ENCODE measurements at places on chromosomes 1 and 21.
A peak's percentile ranks its signal among the peaks of the same experiment; 100 is the strongest.

GRCh38 chr1:108865316-108865910 lies 8.5 kb upstream of the AKNAD1 start:
- DNase-seq: no peak

DNA sequence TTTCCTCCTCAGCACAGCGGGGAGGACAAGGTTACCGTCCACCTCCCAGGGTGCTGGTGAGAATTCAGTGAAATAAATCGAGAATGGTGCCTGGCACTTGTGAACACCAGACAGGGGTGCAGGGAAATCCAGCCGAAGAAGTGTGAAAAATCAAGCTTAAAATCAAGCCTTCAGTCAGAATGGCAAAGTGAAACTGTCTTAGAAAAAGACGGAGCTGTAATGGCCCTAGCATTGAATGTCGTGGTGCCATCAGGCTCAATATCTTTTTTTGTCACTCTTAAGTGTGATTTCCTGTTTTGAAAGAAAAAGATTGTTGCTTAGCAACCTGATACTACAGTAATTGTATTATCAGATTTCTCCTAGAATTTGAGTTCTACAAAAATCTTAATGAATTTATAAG lies 22.1 kb downstream of the EDARADD start:
- DNase-seq: no peak

DNA sequence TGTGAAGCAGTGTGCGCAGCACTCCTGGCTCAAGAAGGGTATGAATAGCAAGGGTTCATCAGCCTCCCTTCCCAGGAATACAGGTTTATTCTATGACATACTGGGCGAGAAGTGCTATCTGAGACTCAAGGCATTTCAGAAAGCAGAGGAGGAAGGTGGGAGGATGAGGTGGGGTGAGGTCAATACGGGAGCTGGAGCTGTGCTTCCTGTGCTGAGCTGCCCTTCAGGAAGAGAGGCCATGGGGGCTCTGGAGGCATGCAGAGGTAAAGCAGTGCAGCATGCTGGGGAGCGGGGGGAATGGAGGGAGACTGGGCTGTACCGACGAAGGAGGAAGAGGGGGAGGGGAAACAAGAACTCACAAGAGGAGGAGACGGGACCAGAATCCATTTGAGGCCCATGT lies 717.6 kb downstream of the PTPRU start:
- no peak for DNase-seq

GRCh38 chr1:210598135-210598652 lies 269.5 kb downstream of the HHAT start:
- DNase-seq: peak; percentile 99

DNA sequence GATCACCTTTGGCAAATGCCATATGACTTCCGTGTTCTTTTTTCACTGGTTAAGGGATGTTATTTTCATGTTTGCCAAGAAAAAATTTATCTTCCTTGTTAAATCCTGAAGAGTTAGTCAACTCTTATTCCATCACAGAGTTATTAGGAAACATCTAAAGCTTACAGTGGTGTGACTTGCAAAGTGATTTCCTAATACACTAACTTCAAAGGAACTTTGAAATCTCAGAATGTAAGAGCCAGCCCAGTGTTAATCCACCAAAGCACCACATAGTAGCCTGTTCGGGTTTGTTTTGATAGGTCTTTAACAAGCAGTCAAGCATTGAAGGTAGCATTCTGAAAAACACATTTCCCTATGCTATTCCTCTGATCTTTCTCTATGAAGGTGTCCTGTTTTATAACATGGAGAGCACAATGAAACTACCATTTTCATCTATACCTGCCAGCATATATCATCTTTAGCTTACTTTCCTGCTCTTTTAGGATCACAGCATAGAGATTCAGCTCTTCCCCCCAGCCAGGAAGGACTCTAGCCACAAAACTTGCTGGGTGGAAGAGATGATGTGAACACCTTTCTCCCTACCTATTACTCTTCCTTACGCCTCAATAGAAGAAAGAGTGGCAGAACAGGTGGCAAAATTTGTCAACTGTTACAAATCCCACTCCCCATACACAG lies 82.4 kb upstream of the MAGI3 start:
- no peak for DNase-seq

- DNase-seq: no peak
These were observed 152.4 kb downstream of the PRDM16 start for GRCh38 chr1:3221112-3222041.

DNA sequence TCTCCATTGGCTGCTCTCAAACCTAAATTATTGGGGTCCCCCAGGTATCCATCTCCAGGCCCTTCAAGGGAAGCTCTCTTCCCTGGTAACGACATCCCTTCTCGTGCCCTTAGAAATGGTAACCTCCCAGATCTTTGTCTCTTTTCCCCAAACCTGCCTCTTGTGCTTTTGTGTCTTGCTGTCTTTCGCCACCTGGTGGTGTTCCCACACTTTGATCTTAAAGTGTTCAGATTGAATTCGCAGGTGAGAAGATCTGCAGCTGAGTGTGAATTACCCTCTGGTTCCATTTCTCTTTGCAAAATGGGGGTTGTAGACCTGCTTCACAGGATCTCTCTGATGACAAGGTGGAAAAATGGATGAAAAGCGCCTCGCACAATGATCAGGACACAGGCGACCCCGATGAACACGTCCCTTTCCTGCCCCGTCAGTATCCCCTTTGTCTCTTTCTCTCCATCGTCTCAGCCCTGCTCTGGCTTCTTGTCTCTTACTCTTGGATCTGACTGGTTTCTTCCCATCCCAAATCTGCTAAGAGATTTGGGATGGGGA lies 53.1 kb downstream of the DOP1B start:
- DNase-seq: peak; percentile 76

- DNase-seq: peak; percentile 34
These were observed 7.2 kb downstream of the FAAH start for GRCh38 chr1:46401154-46401913.

GRCh38 chr1:241635556-241636152 lies 4.5 kb downstream of the CHML start:
- no peak for DNase-seq

GRCh38 chr1:43346636-43347035 lies 9.0 kb downstream of the MPL start:
- DNase-seq: no peak

DNA sequence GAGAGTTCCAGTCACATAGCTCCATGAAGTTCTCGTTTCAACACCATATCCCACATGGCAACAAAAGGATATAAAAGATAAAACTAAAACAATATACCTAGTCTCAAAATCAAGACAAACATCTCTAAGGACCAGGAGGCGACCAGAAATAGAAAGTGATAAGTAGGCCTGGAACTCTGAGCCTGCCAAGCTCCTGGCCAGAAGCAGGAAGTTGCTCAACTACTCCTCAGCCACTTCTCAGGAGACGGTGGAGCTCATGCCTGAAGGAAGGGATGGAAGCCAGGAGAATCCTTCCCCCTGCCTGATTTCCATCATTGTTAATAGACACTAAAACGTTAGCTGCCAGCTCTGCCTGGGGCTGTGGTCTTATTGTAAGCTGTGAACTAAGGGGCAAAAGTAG lies 94.7 kb downstream of the DISP1 start:
- DNase-seq: no peak

- DNase-seq: no peak
These were observed 85.1 kb downstream of the STUM start for GRCh38 chr1:226633541-226634165.

- no peak for DNase-seq
These were observed 153.4 kb upstream of the CAMK1G start for GRCh38 chr1:209430107-209430506.

DNA sequence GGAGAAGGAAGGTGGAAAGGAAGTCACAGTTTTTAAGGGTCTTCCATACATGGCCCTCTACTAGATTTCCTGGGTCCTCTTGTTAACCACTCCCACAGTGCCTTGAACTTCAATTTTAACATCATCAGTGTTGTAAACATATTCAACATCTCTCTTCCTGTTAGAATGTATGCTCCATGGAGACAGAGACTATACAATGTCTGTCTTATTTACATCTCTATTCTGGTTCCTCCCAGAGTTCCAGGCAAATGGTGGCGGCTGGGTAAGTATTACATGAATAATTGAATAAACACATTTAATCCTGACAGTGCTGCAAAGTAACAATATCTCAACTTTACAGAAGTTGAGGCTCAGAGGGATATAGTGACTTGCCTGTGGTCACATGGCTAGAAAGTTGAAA lies 40.3 kb downstream of the CDC7 start:
- DNase-seq: no peak

DNA sequence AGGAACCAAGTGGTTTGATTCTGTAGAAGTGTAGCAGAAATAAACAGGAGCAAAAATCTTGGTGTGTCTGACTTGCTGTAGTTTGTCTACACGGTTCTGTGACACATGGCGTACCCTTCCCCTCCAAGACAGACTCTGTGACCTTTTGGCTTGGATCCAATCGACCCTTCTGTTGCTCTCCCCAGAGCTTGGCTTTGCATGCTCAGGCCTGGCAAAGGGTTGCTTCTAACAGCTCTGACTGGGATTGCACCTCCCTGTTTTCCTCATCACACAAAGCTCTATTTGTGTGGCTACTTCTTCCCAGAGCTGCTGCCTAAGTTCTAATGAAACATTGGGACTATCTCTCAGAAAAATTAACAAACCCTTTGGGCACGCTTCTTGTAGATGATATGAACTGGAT lies 24.0 kb downstream of the NGF start:
- DNase-seq: no peak

DNA sequence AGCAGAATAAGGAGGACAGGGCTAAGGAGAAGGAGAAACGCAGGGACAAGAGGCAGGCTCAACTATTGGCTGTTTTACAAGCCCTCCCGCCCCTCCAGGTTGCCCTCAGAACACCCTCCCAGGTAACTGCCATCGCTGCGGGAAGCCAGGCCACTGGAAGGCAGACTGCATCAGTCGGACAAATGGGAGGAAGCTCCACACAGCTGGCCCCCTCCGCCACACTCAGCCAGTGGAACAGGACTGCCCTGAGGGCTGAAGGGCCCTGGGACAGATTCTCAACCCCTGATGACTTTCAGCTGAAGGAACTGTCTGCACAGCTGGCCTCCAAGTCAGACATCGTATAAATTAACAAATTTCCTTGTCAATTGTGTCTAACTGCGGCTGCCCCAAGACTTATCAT lies 21.8 kb downstream of the LRRC3 start:
- DNase-seq: no peak

- DNase-seq: no peak
These were observed 327.6 kb downstream of the DPYD start for GRCh38 chr1:97593192-97593591.

DNA sequence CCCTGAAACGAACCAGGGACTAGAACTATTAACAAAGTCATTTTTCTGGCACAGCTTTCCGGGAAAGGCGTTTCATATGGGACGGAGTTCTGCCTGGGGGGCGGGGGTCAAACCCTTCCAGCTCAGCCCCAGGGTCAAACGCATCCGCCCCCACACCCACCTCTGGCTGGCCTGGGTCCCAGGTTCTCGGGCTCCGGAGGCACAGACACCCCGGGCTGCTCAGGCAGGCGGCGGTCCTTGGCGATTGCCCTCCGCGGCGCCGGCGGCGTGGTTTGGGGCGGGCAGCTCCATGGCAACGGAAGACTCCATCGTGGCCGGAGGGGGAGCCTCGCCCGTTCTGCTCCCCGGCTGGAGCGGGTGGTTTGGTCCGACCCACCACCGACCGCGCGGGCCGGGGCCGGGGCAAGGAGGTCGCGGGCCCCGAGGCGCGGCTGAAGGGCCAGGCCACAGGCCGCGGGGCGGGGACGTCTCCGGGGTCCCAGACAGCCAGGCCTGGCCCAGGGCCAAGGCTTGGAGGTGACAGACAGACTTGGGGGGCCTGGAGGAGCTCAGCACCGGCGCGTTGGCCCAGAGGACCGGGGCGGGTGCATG lies at the start of gene CFAP74:
CFAP74 (minus strand) TSS at position 246 of the 591 bp plus-strand sequence. CDS start 12,830 bp downstream, outside the sequence.
- DNase-seq: peak; percentile 87

DNA sequence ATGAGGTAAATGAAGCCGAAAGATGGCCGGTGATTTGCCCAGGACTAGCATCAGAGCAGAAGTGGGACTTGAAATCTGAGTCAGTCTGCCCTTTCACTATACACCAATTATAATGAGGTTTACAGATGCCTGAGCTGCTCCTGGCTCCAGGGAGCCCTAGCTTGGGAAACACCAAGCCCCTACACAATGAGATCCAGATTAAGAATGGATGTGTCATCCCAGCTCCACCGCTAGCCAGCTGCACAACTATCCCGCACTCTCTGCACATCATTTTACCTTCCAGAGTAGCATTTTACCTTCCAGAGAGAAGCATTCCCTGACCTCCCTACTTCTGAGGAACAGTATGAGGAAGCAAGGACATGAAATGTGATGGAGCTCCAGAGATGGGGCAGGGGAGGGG lies 27.0 kb downstream of the SERTAD4 start:
- peak; percentile 66 for DNase-seq

DNA sequence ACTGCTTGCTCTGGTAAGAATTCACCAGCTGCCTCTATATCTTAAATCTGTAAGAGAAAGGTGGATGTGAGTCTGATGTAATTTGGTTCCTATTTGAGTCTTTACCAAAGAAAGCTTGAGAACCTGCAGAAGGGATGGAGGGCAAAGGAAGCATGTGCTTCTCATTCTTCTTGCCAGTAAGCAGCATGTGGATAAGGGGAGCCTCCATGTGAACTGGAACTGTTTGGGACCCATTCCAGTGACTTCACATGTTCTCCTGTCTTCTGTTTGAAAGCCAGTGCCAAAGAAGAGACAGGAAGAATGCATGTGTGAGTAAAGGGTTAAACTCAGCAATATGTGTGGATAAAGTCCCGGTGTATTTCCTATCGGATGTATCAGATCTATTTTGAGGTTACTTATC lies 119.6 kb upstream of the ADGRL2 start:
- DNase-seq: no peak

DNA sequence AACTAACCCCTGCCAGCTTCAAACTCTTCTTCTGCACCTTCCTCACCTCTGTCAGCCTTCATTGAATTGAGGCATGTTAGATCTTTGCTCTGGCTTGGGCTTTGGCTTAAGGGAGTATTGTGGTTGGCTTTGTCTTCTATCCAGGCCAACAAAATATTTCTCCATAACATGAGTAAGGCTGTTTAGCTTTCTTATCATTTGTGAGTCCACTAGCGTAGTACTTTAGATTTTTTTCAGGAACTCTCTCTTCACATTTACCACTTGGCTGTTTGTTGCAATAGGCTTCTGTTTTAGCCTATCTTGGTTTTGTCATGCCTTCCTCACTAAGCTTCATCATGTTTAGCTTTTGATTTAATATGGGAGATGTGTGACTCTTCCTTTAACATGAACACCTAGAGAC lies 417.5 kb downstream of the NCAM2 start:
- DNase-seq: no peak

DNA sequence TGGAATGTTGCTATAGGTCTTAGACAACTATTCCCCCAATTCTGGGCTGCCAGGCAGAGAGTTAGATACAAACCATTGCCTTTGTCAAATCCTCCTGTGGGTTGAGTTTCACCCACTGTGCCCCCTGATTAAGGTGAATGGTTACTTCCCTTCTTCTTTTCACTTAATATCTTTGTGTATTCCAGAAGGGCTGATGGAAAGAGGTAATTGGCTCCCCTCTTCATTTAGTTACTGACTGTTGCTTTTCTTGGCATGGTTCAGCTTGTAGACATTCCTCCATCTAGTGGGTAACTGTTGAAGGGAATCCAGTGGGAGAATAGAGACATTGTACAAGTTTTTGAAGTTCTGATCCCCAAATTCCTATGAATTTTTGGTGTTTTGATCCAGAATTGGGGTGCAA lies 43.8 kb upstream of the MACF1 start:
- DNase-seq: no peak

GRCh38 chr1:169245706-169246105 lies 121.9 kb downstream of the NME7 start:
- DNase-seq: no peak

All from islet precursor cell (in vitro differentiated cells).